Thoracic aorta (tissue), 2 donors: ENCODE measurements at places on chromosomes 5 and 9. TPM values are rescaled to one million over a fixed set of nuclear protein-coding genes. Genes with fewer than 3 reads are reported as not detected.

- no peak for DNase-seq
Observed at GRCh38 chr5:82806513-82806912, 270.7 kb downstream of the TMEM167A start.

DNA sequence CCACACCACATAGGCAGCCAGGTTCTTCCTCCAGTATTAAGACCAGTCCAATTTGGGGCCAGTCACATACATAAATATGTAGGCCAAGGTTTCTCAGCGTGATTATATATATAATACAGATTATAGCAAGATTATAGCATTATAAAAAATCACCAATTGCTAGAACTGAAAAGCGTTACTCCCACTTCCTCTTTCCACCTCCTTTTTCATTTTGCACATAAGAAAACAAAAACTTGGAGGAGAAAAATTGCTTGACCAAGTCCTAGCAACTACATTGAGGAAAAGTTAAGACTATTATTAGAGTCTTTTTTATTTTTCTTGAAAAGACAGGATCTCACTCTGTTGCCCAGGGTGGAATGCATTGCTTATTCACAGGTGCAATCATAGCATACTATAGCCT, 262.7 kb upstream of the KCNN2 start:
- no peak for DNase-seq

- no peak for DNase-seq
Observed at GRCh38 chr9:127034691-127035090, 87.7 kb downstream of the ANGPTL2 start.

DNA sequence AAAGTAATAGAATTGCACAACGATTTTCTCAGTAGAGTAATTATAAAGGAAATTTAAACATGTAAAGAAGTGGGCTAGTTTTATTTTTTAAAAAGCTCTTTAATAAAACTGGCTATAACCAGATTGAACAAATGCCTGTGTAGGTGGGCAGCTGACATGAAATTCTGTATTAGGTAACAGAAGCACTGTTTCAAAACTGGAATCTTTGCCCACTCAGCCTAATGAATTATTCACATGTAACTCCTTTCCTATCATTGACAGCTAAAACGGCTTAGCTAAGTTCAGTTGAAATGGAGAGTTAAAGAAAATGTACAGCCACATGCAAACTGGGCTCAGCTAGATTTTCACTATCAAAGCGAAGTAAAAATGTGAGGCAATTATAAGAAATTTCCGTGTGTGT, 1300.1 kb upstream of the ACO1 start:
- DNase-seq: no peak

DNA sequence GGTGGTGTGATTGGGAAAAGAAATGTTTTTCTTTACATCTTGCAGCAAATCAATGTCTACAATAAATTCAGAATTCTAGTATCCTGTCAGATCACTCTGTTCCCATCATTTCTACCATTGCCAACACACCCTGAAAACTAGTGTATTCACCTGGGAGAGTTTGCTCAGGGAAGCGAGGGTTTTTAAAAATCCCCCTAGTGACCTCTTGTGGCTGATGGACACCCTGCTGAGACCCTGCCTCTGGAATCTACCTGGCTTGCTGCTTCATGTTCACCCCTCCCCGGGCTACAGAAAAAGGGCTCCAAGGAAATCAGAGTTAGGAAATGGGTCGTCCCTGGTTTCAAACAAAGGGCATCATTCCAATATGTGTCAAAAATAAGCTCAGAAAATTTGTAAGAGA, 21.4 kb upstream of the ALDOB start:
- DNase-seq: no peak

GRCh38 chr9:35499029-35499700, 9.3 kb downstream of the RUSC2 start:
- no peak for DNase-seq

- no peak for DNase-seq
Observed at GRCh38 chr5:149823375-149823774, 93.3 kb downstream of the PPARGC1B start.

GRCh38 chr5:171537070-171537849, 117.8 kb downstream of the FGF18 start:
- DNase-seq: no peak

GRCh38 chr5:19927919-19928318, 60.1 kb downstream of the CDH18 start:
- no peak for DNase-seq

DNA sequence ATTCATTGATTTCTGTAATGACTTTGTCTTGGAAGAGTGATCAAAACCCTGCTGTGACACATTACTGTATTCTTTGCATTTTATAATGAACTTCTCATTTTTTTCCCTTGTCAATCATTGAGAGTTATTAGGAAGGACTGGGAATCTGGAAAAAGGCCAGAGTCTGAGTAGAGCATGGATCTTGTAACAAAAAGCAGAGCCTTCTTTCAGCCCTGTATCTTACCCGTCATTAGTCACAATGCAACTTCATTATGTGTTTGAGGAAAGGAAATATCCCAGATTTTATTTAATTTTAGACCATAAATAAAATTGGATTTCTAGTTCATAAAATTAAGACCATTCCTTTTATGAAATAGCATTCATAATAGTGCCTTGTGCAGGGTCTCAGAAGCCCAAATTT, 131.4 kb downstream of the ARHGEF28 start:
- no peak for DNase-seq

- DNase-seq: no peak
Observed at GRCh38 chr5:158629591-158630312, 470.0 kb downstream of the EBF1 start.

DNA sequence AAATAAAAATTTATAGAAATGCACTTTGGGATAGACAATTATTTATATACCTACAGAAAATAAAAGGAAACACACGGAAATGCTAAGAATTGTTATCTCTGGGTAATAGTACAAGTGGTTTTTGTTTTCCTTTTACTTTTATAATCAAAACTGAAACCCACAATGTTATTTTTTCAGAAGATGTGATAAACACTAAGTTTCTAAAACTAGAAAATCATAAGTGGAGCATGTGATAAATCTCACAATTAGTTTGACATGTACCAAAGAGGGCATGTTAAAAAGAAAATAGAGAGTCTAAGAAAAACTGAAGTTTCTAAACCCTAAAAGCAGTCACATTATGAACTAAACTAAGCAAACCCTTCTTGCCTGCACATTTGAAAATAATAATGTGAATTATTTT, 61.1 kb downstream of the OXCT1 start:
- DNase-seq: no peak

DNA sequence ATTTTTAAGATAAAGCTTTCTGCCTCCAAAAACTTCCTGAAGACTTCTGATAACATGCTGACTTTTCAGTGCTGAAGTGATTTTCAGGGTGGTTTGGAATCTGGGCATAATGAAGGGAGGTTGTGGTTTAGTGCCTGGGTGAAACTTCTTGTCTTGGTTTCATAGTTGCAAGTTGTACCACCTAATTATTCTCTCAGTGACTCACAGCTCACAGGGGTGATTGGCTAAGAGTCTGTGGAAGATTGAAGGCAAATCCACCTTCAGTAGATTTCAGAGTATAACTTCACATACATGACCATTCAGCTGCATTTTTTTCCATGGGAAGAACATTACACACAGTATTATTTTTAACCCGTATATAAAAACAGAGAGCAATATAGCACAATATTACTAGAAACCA, 199.9 kb downstream of the PTTG1 start:
- no peak for DNase-seq

DNA sequence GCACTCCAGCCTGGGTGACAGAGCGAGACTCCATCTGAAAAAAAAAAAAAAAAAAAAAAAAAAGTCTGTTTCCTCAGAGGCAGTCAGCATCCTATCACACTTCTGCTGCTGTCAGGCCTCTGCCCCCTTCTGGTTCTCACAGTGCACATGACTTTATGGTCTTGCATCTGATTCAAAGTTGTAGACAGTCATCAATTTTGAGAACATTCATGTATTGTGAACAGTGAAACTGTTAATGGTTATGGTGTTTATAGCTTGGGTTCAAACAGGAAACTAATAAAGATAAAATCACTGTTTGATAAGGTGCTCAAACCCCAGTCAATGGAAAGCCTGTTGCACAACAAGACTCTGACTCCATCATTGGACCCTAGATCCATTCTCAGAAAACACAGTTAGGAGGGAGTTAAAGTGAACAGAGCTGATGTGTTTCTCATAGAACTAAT, 61.4 kb downstream of the FOXD1 start:
- no peak for DNase-seq

DNA sequence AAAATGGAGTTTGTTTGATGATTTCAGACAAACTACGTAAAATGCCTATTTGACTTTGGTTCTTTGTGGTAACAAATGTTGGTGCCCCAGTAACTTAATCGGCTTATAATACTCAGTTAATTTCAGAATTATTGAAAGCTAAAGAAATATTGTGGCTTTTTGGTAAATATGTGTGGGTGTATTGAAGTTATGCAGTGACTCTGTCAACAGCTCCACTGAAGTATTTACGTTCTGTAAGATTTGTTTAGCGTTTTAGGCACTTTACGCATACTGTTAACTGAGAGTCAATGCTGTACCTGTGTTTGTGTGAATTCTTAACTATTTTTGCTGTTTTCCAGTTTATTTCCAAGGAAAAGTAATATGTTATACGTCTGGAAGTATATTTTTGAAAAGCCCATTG, 2.2 kb downstream of the RAD23B start:
- no peak for DNase-seq

DNA sequence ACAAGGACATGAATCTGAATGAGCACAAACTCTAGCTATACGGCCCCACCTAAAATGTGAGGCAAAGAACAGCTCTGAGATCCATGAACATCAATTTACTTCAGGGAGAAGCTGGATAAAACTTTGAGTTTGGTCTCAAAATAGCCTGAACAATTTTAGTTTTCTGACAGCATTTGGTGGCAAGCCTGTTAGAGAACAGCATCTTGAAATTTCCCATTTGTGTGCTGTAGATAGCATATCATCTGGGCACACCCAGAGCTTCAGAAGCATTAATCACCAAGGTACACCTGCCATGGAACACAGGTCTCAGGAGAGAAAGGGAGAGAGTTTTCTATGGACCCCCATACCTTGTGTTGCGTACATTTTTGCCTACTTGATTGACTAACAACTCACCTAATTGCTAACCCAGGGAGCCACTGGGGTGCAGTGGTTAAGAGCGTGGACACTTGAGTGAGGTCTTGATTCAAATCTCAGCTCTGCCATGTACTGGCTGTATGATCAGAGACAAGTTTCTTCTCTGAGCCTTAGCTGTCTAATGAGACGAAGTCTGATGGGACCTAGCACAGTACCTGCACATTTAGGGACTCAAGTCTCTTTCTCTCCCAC, 264.9 kb downstream of the PIK3R1 start:
- no peak for DNase-seq

- DNase-seq: no peak
Observed at GRCh38 chr5:155838394-155838793, 488.6 kb upstream of the SGCD start.

GRCh38 chr9:104903609-104904008, 24.3 kb downstream of the ABCA1 start:
- DNase-seq: no peak

- no peak for DNase-seq
Observed at GRCh38 chr5:111733571-111733970, 23.4 kb downstream of the NREP start.

Gene FAM78A
- total RNA-seq: 5.7 TPM

Gene RICTOR
- total RNA-seq: 50.4 TPM

Gene DNAI1
- total RNA-seq: not detected

Gene GLIPR2
- total RNA-seq: 47.0 TPM

Gene TMEFF1
- not detected for total RNA-seq

Gene SUSD3
- 21.4 TPM for total RNA-seq

Gene DPM2
- 18.8 TPM for total RNA-seq

Gene IFNA21
- not detected for total RNA-seq

Gene PGM5
- 94.1 TPM for total RNA-seq

Gene IL3
- total RNA-seq: not detected
